SIG-M5 (cell line): ENCODE measurements at places on chromosomes 12 and 14.

- no peak for DNase-seq
Observed at GRCh38 chr12:90261283-90261682, 552.6 kb upstream of the ATP2B1 start.

DNA sequence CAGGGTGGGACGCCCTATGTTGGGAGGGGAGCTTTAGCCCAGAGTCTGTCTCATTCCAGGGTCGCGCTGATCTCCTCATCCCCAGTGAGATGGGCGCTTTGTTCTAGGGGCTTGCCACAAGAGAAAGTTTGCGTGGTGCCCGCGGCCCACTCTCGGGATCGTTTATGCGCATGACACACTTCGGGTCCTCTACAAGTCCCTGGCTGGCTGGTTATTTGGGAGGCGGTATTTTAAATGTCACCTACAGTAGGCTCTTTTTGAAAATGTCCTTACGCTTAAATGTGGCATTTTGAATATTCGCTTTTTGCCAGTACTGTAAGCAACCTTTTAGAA lies 541 bp downstream of the GOLT1B start:
- no peak for DNase-seq

GRCh38 chr12:125577334-125577733 lies 512.1 kb downstream of the AACS start:
- DNase-seq = no peak

- no peak for DNase-seq
Observed at GRCh38 chr14:103528587-103529382, at the start of gene TRMT61A. TSS of gene TRMT61A (plus strand) at chr14:103529196. CDS start at chr14:103529979, 783 bp downstream.

DNA sequence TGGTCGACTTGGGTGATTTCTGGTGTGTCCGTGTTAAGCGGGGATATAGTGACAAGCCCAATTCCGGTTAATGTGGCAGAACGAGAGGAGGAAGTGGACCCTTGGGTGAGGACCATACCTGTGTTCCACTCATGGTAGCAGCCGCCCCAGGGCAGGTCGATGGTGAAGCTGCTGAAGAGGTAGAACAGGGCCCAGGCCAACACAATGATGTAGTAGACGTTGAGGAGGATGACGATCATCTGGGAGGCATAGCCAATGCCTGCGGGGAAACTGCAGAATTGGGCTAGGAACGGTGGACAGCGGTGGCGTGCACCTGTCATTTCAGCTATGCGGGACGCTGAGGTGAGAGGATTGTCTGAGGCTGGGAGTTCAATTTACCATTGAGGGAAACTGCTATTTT lies 20.1 kb downstream of the SLC6A13 start:
- DNase-seq = no peak

- no peak for DNase-seq
Observed at GRCh38 chr12:28424965-28425364, 234.7 kb downstream of the CCDC91 start.
